Activated T-cell treated with anti-CD3 and anti-CD28 coated beads, Interleukin-2, amount 50 U/mL, for 24 hours (primary cell): ENCODE measurements at places on chromosomes 2 and 18.

DNA sequence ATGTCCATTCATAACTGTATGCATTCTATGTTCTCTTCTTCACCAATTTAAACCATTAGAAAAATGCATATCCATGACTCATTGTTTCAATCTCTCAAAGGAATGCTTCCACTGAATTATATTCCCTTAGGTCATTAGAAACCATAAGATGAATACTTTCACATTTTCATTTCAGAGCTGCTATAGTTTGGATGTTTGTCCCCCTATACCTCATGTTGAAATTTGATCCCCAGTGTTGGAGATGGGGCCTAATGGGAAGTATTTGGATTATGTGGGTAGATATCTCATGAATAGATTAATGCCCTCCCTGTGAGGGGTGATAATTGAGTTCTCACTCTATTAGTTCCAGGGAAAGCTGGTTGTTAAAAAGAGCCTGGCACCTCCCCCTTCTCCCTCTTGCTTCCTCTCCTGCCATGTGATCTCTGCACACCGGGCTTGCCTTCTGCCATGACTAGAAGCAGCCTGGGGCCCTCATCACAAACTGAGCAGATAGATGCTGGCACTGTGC, 35.7 kb downstream of the THUMPD2 start:
- DNase-seq, result no peak

DNA sequence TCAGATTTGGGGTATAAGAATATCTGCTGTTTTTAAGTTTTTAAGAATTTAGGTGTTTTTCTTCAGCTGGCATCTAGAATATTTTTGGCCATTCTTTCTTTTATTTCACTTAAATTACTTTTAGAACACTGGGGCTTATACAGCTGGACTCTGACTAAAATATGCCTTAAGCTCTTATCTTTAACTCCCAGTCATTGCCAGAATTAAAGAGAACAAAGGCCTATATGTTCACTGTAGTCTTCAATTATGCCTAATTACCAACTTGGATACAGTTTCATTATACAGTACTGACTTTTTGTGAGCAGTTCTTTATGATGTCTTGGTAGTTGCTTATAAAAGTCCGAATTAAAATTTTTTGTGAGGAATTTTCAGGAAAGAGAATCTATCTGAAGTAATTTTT, 192.8 kb downstream of the ZNF407 start:
- no peak for DNase-seq

DNA sequence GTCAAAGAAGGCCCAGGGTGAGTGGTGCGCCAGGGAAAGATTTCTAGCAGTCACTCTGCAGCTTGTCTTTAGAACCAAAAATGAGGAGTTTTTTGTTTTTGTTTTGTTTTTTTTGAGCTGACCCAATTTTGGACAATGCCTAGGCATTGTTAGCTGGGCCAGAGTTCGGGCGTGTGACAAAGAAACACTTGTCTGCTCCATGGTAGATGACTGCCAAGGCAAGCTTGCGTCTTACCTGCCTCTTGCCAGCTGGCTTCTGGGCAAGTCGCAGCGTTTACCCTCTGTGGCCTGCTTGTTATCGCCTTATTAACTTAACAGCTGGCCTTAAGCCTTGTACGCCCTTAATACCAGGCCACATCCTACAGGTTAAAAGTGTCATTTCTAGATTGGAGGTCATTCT, 114.3 kb downstream of the GALNT1 start:
- DNase-seq, result no peak

DNA sequence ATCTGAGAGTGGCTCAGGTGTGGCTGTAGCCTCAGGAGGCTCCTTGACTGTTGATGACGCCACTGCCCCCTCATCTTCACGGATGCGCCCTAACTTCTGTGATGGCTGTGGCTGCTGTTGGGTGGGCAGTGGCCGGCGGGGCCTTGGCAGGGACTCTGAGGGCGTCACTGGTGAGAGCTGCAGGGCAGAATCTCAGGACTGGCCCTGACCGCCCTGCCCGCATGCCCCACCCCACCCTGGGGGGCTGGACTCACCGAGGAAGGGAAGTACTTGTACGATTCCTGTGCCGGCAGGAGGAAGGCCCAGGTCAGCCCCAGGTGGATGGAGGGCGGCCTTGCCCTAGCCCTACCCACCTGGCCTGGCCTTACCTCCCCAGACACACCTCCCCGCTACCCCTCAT, 2.4 kb downstream of the CXXC1 start:
- no peak for DNase-seq

- no peak for DNase-seq
These were observed 88.0 kb downstream of the TPO start for GRCh38 chr2:1501038-1501851.
